ENCODE measurements at places on chromosomes 3 and 15. TPM values are rescaled to one million over a fixed set of nuclear protein-coding genes. Genes with fewer than 3 reads are reported as not detected.

DNA sequence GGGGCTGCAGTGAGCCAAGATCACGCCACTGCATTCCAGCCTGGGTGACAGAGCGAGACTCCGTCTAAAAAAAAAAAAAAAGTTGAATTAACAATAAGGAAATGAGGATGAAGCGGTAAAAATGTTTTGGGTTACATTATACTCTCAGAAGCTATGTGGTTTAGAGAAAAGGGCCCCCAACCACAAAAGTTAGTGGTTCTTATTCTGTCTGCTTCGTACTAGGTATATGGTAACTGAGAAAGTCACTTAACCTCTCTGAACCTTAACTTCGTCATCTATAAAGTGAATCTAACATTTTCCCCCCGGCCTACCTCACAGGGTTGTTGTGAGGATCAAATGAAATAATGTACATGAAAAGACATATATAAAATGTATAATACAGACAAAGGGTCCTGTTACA is 38.4 kb upstream of the EHHADH start:
- H3K4me3 ChIP-seq: no peak overlapping the region
- H3K36me3 ChIP-seq: peaks cover 12% of the 10 kb centered on the region
- no peaks in the 10 kb centered on the region for H3K27me3 ChIP-seq
- H3K4me1 ChIP-seq: no peaks in the 10 kb centered on the region

DNA sequence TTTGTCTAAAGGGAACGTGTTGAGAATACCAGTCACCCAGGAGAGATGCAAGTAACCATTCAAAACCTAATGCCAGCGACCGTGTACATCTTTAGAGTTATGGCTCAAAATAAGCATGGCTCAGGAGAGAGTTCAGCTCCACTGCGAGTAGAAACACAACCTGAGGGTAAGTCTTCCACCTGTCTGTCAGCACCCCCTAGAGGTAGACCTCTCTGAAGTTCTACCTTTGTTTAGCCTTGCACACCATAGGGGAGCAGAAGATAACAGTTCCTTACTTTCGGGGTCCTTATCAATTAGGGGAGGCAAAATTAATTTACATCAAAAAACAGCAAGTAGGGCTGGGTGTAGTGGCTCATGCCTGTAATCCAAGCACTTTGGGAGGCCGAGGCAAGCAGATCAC is 124.4 kb downstream of the HCN4 start:
- peaks cover 5% of the 10 kb centered on the region for H3K36me3 ChIP-seq
- H3K27me3 ChIP-seq: no peaks in the 10 kb centered on the region
- no peak overlapping the region for H3K4me3 ChIP-seq
- no peaks in the 10 kb centered on the region for H3K4me1 ChIP-seq

The ABHD6 gene
- polyA plus RNA-seq: 12.1 TPM

The PLSCR5 gene
- not detected for polyA plus RNA-seq

The XCR1 gene
- polyA plus RNA-seq: not detected

The DHX36 gene
- 42.4 TPM for polyA plus RNA-seq

The RAD54L2 gene
- polyA plus RNA-seq: 4.9 TPM
